ENCODE measurements at places on chromosomes 11 and 22.

GRCh38 chr22:19577422-19577966, 53.3 kb upstream of the CLDN5 start:
- DNase-seq = no peak

DNA sequence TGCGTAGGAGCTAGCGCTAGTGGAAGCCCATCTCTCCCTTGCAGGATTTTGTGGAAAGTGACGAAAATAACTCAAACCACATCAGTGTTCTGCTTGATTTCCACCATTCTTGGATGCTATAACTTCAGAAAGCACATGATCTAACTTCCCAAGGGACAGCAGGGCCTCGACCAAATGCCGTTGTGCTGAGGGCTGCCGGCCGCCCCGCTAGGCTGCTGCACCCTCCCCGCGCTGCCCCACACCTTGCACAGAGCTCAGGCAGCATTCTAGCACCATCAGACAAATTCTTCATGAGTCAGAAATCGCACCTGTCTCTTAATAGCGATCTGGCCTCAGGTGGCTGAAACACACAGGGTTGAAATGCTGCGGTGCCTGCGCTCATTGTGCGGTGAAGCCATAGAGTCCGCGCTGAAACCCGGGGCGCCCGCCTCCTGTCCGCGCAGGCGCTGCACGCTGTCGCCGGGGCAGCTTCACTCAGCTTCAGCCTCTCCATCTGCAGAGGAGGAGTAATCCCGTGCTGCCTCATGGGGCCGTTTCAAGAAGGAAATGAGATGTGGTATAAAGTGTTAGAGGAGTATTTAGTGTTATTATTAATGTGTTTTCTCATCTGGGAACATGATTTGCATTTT, 59.2 kb upstream of the B3GAT1 start:
- no peak for DNase-seq

DNA sequence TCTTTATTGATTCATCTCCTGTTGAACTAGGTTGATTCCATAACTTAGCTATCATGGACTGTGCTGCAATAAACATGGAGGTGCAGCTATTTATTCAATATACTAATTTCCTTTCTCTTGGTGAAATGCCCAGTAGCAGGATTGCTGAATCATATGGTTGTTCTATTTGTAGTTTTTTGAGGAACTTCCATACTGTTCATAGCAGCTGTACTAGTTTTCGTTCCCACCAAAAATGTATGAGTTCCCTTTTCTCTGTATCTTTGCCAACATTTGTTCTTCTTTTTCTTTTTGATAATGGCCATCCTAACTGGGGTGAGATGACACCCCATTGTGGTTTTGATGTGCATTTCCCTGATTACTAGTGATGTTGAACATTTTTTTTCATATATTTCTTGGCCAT, 87.2 kb upstream of the NAV2 start:
- no peak for DNase-seq

- DNase-seq = no peak
These were observed 79.9 kb upstream of the DRD2 start for GRCh38 chr11:113555071-113555619.

DNA sequence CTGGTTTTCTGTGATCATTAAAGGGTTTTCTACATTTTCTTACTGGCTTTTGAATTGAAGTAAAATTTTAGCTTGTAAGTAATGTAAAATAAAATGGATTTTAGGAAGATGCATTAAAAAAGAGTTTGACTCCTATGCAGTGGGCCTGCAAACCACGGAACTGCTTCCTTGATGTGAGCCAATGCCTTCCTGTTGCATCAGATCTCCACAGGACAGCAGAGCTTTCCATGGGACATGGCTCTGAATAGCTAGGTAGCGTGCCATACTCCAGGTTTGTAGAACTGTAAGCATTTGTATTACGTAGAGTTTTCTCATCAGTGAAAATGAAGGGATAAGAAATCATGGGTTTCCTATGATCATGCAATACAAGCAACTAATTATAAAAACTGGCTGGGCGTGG, 133.4 kb downstream of the SWAP70 start:
- DNase-seq = no peak

DNA sequence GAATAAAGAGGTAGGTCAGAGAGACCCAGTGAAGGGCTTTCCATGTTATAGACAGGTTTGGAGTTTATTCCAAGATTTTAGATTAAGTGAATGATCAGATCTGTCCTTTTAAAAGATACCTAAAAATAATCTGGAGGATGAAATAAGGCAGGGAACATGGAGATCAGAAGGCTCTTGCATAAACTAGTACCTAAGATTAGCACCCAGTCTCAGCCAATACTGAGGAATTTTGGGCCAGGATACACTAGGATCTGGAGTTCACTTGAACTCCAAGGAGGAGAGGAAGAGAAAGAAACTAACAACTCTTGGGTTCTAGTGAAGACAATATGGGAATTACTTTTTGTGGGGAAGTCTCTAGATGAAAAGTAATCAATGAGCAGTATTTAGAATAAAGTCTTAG, 47.9 kb upstream of the RAPSN start:
- no peak for DNase-seq

DNA sequence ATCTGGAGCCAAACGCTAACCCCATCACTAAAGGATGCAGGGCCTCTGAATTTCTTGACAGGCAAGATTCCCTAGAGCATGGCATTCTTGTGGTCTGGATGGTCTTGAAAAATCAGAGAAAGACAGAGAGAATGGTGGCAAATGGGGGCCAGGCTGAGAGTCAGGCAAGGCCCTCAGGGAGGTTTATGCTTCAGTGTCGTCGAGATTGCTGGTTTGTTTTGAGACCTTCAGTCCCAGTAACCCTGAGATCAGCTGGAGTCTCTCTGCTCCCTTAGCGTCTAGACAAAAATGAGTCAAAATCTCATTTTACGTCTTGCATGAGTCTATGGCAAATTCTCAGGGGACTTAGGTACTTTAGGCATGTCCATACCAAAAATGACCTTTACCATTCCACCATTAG, 539.3 kb downstream of the SOX6 start:
- no peak for DNase-seq

- no peak for DNase-seq
These were observed 10.1 kb upstream of the B4GALNT4 start for GRCh38 chr11:359181-359714.

DNA sequence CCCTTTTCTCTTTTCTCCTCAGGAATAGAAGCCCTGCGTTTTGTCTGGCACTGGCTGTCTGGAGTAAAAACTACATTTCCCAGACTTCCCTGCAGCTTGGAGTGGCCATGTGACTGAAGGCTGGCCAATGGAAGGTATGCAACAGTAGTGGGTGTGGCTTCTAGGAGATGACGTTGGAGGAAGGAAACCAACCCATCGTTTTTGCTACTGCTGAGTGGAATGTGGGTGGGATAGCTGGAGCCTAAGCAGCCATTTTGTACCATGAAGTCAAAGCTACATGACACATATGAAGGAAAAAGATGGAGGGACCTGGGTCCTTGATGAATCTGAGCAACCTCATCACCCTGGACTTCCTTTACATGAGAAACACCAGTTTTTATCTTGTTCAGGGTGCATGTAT, 19.6 kb downstream of the FGF3 start:
- DNase-seq = no peak

DNA sequence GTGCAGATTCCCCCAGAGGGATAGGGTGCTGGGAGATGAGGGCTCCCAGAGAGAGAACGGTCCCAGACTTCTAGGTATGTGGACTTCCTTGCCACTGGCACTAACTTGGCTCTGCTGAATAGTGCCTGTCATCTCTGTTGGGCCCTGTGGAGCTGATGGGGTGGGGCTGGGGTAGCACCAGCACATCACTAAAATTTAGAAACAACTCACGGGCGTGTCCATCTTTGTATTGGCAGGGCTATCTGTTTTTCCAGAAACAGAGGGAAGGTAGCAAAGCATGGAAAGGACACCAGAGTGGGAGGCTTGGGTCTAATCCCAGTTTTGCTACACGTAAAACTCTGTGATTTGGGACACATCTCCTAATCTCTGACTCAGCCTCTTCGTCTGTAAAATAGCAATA, 25.8 kb downstream of the SWAP70 start:
- no peak for DNase-seq

- DNase-seq = peak; percentile 47
These were observed 77.9 kb upstream of the TOP3B start for GRCh38 chr22:22060200-22061084.

GRCh38 chr11:75355051-75355450, 3.6 kb upstream of the ARRB1 start:
- DNase-seq = no peak

DNA sequence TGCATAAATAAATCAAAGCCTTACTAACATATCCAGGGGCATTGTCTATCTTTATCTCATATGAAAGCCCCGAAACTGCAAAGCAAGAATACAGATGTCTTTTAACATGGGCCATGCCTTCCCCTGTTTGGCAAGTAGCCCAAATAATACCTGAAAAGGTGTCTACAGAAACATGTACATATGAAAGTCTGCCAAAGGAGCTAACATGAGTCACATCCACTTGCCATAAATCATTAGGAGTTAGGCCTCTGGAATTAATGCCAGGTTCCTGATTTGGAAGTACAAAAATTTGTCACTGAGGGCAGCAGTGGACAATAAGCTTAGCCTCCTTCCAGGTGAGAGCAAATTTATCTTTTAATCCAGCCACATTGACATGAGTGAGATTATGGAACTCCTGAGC, 85.5 kb upstream of the PGR start:
- DNase-seq = no peak

All from body of pancreas (tissue), 4 donors.